B cell (primary cell): ENCODE measurements at places on chromosomes 11 and 22.

GRCh38 chr11:112610494-112610893, 349.8 kb upstream of the PLET1 start:
- no peaks in the 10 kb centered on the region for H3K36me3 ChIP-seq
- no peaks in the 10 kb centered on the region for H3K4me1 ChIP-seq
- no peak overlapping the region for H3K27ac ChIP-seq
- H3K27me3 ChIP-seq: peaks cover 6% of the 10 kb centered on the region
- no peak for DNase-seq

GRCh38 chr22:25081409-25081824, 118.2 kb upstream of the CRYBB3 start:
- H3K4me3 ChIP-seq: no peak overlapping the region
- H3K36me3 ChIP-seq: no peaks in the 10 kb centered on the region
- peaks cover 6% of the 10 kb centered on the region for H3K4me1 ChIP-seq
- no peak overlapping the region for H3K27ac ChIP-seq
- no peak for DNase-seq
- no peaks in the 10 kb centered on the region for H3K27me3 ChIP-seq

- no peak for DNase-seq
These were observed 2.1 kb upstream of the RNF26 start for GRCh38 chr11:119332111-119332765.

- H3K36me3 ChIP-seq: no peaks in the 10 kb centered on the region
- H3K4me3 ChIP-seq: peak overlapping the region; percentile 3
- no peaks in the 10 kb centered on the region for H3K27me3 ChIP-seq
- DNase-seq: peak; percentile 49
- H3K4me1 ChIP-seq: peaks cover 18% of the 10 kb centered on the region
These were observed 30.2 kb upstream of the SWAP70 start for GRCh38 chr11:9633679-9634078.
